ENCODE measurements at places on chromosomes 7 and 10. TPM values are rescaled to one million over a fixed set of nuclear protein-coding genes. Genes with fewer than 3 reads are reported as not detected.

GRCh38 chr10:132248455-132249225 is 59.1 kb downstream of the STK32C start:
- DNase-seq: no peak

- DNase-seq: no peak
Measured at GRCh38 chr10:111127081-111127848, 50.4 kb downstream of the ADRA2A start.

GRCh38 chr7:148368562-148368961 is 222.0 kb upstream of the C7orf33 start:
- DNase-seq: no peak

DNA sequence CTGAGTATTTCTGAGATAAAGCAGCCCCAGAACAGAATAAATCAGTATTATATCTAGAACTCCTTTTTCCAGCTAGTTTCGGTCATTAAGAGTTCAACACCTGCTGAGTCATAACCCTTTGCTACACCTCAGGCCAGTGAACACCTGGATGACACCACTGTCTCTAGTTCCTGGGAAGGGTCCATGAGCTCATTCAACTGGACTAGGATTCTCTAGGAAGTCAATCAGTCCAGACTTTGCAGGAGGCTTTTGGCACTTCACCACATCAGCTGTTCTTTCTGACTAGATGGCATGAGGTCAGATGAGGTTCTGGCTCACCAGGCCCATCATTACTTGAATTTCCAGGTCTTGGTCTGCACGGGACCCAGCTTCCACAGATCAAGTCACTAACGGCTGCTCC is 11.7 kb downstream of the SLC39A12 start:
- DNase-seq: no peak

- DNase-seq: no peak
Measured at GRCh38 chr10:129258283-129258923, 208.6 kb upstream of the MGMT start.

GRCh38 chr7:43758822-43759683 is 573 bp downstream of the BLVRA start:
- DNase-seq: no peak

DNA sequence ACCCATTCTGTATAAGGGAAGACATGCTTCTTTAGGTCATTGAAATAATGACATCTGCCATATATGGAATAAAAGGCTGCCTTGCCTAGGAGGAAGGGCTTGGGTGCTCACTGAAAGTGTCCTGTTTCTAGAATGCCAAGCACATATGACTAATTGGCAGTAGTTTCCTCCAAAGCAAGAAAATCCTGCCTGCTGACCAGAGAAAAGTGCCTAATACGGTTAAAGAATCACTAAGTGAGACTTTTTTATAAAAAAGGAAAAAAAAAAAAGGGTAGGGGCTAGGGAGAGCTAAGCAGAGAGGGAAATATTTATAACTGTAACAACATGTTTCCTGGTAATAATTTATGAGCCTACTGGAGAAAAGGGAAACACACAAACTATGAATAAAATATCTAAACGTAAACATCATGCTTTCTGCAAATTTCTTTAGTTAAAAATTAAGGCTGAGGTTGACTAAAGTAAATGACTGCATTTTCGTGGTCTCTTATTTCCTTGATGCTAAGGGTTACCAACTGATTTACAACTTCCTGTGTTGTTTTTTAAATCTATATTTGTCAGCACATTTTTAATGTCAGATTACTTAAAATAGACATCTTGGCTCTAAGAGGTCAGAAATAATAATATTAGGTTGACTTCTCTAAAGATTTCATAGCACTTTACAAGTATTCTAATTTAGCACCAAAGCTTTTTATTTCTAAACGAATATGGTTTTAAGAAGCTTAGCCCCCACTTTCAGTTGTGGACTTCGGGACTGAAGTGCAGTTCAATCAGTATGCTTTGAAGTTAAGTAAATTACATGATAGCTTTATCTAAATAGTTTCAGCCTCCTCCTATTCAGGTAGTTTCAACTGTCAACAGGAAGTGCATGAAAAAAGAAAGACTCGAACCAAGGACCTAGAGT is 89.6 kb downstream of the CABCOCO1 start:
- no peak for DNase-seq

- no peak for DNase-seq
Measured at GRCh38 chr10:33509231-33509831, 174.9 kb upstream of the NRP1 start.

Gene AMZ1
- total RNA-seq: 0.17 TPM

Gene NEBL
- total RNA-seq: 86.4 TPM

Measured in suprapubic skin (tissue), 4 donors.